ENCODE measurements at places on chromosomes 13 and 19. TPM values are rescaled to one million over a fixed set of nuclear protein-coding genes. Genes with fewer than 3 reads are reported as not detected.

DNA sequence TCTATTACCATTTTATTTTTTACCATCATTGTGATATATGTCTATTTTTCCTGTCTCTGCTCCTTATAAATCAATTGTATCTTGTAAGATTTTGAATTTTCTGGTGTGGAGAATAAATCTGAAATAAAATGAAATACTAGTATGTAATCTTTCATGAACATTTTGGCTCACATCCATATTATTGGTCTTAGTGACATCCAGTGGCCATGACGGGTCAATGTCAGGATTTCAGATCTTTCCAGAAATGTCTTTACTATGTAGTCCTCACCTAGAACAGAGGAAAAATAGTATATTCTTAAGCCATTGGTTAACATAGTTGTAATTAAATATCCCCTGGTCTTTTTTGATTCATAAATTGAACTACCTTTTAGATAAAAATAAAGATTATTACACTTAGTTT lies 109.8 kb upstream of the GPC6 start:
- peak; percentile 26 for DNase-seq

- DNase-seq = no peak
Measured at GRCh38 chr13:112821340-112822055, 131.7 kb downstream of the ATP11A start.

HSD11B1L gene
- 53.3 TPM for polyA plus RNA-seq

GRCh38 chr19:3370214-3370720 lies 3.9 kb downstream of the NFIC start:
- DNase-seq = peak; percentile 57
